Mucosa of gallbladder (tissue), 1 donor: ENCODE measurements at places on chromosomes 6 and 20.

- DNase-seq, result no peak
Observed at GRCh38 chr6:118770835-118771234, 119.4 kb upstream of the CEP85L start.

- no peak for DNase-seq
Observed at GRCh38 chr20:34260208-34260942, 19.2 kb downstream of the ASIP start.

- no peak for DNase-seq
Observed at GRCh38 chr6:35694462-35694861, 5.7 kb upstream of the FKBP5 start.

DNA sequence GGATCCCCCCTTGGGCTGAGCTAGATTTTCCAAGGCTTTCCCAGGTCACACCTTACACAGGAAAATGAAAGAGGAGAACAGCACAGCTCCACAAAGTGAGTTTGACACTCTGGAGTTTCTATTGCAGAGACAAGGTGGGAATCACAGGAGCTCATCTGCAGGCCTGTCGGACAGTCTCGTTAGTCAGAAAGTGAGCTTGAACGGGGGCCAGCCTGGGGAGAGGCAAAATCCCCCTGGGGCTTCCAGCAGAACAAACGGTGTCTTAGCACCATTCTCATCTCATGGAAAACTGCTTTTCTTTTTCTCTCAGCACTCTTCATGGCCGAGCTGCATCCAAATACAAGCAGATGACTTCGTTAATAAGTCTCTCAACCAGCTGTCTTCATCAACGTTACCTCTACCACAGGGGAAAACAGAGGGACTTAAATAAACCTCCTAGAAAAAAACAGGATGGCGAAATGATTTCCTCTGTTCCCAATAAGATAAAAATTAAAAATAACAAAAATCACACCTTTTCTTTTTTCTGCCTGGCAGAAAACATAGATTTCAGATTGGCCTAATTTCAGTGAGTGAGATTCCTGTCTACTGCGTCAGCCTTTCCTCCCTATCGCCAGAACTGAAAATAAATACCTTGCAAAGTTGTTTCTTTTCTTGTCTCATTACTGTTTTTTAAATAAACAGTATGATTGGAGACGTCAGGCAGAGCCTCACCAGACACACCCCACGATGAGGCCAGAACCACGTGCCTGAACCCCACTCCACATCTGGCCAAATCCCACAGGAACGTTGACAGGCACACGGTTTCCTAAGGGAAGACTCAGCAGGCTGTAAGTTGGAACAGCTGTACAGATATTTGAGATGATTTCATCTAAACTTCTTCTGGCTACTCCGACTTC lies 219.0 kb downstream of the TTLL2 start:
- DNase-seq, result peak; percentile 69

GRCh38 chr20:46074006-46074405 lies 15.8 kb downstream of the NCOA5 start:
- no peak for DNase-seq

DNA sequence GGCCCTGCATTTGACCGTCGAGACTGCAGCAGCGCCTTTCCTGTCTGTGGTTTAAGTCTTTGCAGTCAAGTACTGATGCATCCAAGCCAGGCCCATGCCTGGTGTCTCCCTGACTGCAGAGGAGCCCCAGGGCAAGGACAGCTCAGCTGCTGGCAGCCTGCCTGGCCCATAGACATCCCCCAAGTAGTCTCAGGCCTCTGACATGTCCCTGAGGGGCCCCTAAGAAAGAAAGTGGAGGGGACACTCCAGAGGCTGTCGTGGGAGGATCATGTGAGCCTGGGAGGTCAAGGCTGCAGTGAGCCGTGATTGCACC lies 18.0 kb downstream of the HRH3 start:
- DNase-seq, result no peak

- no peak for DNase-seq
Observed at GRCh38 chr6:79544299-79544927, 7.2 kb upstream of the LCA5 start.

GRCh38 chr20:37990571-37991151 lies 42.6 kb downstream of the TTI1 start:
- peak; percentile 67 for DNase-seq

DNA sequence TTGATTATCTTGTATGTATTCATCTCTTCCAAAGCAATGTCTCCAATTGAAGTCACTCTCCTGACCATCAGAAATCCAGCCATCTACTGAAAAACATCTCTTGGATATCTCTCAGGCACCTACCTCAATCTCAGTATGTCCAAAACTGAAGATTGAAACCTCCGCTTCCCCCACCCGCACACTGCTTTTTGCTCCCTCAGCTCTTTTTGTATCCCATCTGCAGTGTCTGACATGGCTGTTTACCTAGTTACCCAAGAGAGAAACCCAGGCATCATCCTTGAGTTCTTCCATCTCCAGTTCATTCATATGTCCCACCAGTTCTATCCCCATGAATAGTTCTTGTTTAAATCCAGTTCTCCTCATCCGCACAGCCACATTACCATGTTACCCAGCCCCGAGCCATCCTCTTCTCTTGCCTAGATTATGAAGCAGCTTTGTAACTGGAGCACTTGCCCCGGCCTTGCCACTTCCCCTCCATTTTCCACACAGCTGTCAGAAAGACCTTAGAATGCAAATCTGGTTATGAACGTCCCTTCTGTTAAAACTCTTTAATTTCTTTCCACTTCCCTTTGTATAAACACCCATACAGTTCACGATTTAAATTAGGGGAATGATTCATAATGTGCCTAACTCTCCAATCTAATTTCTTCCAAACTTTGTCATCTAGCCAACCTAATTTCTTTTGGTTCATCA lies 40.5 kb upstream of the GCLC start:
- DNase-seq, result no peak

GRCh38 chr20:51380401-51381385 lies 161.8 kb downstream of the NFATC2 start:
- no peak for DNase-seq

GRCh38 chr6:364609-365540 lies 26.7 kb upstream of the IRF4 start:
- no peak for DNase-seq

DNA sequence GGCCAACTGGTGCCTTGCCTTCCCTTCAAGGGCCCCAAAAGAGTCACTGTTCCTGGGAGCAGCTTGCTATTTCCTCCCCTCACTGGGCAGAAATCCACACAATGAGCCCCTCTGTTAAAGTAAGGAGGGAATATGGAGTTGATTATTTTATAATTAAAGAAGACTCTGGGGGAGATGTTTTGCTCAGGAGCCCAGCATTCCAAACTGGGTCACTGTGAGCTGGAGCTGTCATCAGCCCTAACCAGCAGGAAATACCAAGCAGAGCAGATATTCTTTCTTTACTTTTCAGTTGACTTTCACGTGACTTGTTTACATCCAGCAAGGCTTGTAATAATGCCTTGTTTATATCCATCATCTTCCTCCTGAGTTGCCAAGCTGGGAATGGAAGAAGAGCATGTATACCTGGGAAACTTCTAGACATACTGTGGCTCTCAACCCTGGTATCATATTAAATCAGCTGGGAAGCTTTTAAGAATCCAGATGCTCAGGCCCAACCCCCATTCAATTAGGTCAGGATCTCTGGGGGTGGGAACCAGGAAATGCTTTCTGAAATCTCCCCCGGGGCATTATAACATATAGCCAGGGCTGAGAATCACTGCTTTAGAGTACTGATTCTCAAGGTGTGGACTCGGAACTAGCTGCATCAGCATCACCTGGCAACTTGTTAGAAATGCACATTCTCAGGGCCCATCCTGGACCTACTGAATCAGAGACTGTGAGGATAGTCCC lies 175.6 kb upstream of the MYLIP start:
- no peak for DNase-seq

DNA sequence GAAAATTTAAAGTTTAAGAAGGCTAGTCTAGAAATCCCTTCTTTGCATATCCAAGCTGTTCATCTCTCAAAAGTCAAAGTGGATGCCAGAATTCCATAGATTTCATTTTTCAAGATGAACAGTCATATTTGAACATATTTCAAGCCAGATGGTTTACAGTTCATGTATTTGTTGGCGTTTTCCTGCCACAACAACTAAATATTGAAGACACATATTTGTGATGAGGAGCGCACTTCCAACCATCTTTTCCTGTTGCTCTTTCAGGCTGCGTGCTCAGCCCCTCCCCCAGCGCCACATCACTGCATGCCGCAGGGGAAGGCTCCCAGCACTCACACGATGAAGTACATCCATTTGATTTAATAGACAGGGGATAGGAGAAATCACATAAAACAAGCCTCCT lies 5.9 kb upstream of the NOX3 start:
- DNase-seq, result no peak

DNA sequence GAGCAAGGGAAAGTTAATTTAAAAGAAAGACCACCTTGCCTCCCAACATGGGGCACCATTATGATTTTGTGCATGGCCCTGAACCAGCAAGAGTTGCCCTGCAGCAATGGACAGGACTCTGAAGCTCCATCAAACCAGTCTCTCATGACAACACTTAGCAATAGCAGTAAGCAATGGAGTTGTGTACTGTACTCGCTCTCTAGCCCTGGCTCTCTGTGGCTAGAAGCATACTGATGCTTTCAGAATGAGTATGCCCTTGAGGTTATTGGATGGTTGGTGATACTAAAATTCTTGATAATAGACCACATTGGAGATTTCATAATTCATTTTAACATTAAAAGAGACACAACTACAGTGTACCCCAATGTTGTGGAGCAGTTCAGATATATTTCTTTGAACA lies 23.2 kb upstream of the LMBRD1 start:
- DNase-seq, result no peak

- DNase-seq, result peak; percentile 50
Observed at GRCh38 chr6:52760105-52760765, 3.0 kb downstream of the GSTA2 start.

GRCh38 chr6:116371120-116371917 lies 572 bp downstream of the DSE start:
- DNase-seq, result peak; percentile 59

DNA sequence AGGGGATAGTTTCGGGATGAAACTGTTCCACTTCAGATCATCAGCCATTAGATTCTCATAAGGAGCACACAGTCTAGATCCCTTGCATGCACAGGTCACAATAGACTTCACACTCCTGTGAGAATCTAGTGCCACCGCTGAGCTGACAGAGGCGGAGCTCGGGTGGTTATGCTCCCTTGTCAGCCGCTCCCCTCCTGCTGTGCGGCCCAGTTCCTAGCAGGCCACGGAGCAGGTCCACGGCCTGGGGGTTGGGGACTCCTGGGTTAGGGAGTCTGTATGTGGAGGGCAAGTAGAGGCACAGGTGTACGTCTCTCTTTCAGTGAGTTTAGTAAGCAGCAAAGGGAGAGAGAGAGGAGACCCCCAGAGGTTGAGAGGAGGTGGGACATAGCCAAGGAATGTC lies 30.5 kb upstream of the MDFI start:
- DNase-seq, result no peak

- DNase-seq, result no peak
Observed at GRCh38 chr20:35290186-35290886, 1.9 kb downstream of the FAM83C start.

DNA sequence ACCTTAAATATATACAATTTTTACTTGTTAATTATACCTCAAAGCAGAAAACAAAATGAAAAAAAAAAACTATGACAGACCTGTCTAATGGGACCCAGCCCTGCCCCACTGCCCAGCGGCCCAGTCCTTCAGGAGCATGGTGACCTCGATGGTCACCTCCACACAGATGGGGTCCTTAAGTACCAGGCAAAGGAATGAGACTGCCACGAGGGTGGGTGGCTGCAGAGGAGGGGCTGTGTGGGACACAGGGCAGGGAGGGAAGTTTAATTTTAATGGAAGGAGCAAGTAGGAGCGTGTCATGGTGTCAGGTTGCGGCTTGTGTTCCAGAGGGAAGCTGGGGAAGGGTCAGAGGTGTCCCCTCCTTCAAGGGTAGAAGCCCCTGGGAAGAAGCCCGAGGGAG lies 28.6 kb downstream of the GABRR2 start:
- no peak for DNase-seq

DNA sequence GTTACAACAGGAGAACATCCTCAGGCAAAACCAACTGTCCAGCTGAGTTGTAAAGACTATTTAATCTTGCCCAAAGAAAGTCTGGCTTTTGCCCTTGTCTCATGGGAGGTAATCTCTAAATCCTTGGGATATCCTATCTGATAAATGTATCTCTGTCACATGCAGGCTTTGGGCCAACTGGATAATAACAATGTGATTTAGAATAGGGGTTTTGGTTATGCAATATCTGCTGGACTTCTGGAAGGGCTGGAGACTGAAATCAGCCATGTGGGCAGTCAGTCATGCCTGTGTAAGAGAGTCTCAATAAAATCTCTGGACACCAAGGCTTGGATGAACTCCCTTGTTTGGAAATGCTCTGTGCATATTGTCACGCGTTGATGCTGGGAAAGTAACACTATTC lies 56.3 kb upstream of the PRL start:
- DNase-seq, result no peak

GRCh38 chr20:11995805-11996567 lies 78.3 kb downstream of the BTBD3 start:
- DNase-seq, result no peak

GRCh38 chr6:160013987-160014868 lies 45.3 kb downstream of the IGF2R start:
- DNase-seq, result no peak

DNA sequence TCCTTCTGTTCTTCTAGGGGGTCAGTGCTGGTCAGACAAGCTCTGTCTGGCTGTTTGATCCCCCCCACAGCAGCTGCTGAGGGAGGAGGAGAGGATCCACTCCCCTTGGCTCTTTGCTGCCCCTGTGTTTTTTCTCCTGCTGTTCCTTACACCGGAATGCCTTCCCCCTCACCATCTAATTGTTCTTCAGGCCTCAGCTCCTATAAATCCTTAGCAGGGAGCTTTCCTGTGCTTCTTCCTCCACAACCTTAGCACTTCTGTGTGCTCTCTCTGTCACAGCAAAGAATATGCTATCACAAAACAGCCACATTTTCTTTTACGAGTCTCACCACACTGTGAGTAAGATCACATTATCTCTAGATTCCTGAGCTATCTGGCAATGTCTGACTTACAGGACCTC lies 196.6 kb downstream of the OTOR start:
- DNase-seq, result no peak

DNA sequence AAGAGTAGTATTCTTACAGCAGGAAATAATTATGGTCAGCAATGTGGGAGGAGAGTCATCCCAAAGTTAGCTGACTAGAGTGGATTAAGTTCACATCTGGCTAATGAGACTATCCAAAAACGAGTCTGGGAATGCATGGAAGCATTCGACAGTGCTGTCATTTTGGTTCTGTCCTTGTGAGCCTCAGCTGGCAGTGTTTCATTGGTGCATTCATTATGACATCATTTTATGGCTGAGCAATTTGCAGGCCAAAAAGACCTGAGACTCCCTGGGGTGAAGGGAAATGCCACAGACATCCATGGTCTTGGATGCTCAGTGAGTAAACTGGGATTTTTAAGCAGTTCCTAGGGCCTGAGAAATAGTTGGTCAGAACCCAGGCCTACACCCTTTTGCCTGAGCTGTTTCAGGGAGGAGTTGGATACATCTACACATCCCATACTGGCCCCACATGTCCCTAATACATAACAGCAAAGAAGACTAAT lies 196.4 kb upstream of the CCN2 start:
- DNase-seq, result no peak

- no peak for DNase-seq
Observed at GRCh38 chr20:49935746-49936152, 448 bp upstream of the RNF114 start.
